ENCODE measurements at places on chromosomes 7 and 10.

- no peak for DNase-seq
These were observed 8.1 kb downstream of the CHN2 start for GRCh38 chr7:29202651-29203069.

GRCh38 chr7:12570168-12570533 lies 369 bp upstream of the SCIN start:
- DNase-seq = no peak

DNA sequence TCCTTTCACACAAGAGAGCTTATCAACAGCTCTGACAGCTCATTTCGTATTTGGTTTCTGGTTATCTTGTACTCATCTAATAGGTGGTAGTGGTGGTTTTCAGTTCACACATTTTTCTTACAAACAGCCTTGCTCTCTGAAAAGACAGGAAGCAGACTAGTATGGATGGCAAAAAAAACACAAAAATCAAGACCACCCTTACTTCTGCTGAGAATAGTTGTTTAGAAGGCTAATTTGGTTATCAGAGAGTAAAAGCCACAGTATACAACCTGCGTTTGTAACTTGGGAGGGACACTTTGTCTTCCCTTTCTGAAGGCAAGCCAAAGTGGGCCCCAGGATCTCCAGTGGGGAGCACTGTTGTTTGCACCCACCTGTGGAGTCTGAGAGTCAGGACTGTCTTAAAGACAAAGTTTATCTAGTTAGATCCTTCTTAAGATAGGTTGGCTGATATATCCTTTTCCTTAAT lies 68.0 kb downstream of the PIP4K2A start:
- DNase-seq = no peak

GRCh38 chr10:28177944-28178637 lies 124.8 kb downstream of the MPP7 start:
- DNase-seq = peak; percentile 10

- peak; percentile 57 for DNase-seq
These were observed 36.1 kb downstream of the UBTD1 start for GRCh38 chr10:97534746-97535367.

- no peak for DNase-seq
These were observed 170.3 kb downstream of the DIP2C start for GRCh38 chr10:519055-519715.

Measured in GM03348 (cell line).